ENCODE measurements at places on chromosomes 7 and 10. TPM values are rescaled to one million over a fixed set of nuclear protein-coding genes. Genes with fewer than 3 reads are reported as not detected.

The TAS2R5 gene
- total RNA-seq = 1.7 TPM

The BLNK gene
- 0.43 TPM for total RNA-seq

The PTPRN2 gene
- total RNA-seq = 4.5 TPM

The VIPR2 gene
- total RNA-seq = 0.99 TPM

DNA sequence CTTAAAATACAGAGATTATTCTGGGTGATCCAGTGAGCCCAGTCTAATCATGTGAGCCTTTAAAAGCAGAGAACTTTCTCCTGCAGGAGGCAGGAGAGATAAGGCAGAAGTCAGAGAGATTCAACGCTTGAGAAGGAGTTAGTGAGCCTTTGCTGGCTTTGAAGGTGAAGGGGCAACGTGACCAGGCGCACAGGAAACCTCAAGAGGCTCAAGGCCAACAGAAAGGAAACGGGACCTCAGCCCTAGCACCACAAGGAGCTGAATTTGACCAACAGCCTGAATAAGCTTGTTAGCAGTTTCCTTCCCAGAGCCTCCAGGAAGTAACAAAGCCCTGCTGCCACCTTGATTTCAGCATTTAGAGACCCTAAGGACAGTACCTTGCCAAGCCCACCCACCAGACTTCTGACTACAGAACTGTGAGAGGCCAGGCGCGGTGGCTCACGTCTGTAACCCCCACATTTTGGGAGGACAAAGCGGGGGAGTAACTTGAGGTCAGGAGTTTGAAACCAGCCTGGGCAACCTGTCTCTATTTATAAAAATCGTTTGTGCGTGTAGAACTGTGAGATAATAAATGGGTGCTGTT lies 87.3 kb upstream of the KAT6B start:
- peak; percentile 54 for DNase-seq

DNA sequence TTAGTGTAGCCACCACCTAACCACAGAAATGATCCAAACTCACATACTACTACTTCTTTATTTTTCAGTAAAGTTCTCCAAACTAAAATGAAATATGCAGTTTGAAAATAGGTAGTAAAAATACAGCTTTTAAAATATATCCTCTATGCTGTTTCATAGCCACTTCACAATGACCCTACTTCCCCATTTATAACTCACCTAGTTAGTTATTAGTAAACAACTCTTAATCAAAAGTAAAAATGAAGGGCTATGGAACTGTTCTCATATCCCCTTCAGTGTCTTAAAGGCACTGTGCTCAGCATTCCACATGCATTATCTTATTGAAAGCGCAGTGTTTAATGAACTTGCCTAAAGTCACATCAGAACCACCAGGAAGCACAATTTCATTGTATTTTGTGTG lies 43.5 kb downstream of the KMT2C start:
- DNase-seq = no peak

DNA sequence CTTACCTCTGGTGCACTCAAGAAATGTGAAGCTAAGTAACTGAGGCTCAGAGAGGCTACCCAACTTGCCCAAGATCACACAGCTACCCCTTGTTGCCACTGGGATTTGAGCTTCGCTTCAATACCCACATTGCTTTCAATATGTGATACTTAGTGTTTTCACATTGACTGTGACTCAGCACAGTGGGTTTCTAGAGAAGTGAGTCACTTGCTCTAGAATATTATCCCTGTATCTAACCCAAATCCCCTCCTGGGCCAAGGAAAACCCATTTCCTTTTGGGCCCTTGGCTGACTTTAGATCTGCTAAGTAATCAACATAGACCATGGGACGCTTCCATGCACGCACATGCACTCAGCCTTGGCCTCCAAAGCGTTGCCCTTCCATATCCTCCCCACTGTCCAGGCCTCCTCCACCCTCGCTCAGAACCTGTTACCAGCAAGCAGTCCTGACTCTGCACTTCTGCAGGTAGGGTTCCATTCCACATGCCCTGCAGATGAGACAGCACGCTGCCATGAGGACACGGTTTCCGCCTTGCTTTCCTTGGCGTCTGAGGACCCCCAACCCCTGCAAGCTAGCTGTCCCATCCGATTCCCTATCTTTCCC lies 87.7 kb upstream of the CHST15 start:
- DNase-seq = no peak

DNA sequence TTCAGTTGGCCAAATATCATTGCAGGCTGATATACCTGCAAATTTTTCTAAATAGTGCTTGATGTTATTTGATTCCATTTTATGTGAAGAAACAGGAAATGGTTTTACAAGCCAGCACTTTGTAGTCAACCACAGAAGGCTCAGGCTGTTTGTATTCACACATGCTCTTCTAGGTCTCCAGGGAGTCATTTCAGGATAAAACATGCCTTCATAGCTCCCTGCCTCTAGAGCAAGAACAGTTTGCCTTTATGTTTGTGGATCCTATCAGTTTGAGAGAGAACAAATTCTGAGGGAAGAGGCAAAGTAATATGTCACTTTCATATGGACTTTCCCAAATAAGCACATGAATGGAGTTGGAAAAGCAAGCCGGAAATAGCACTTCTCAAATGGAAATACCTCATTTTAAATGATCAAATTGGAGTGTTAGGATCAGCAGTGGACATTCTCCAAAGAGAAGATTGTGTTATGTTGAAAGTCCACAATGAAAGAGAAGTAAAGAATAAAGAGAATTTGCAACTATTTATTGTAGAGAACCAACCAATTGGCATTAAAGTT lies 277.6 kb downstream of the KCND2 start:
- no peak for DNase-seq

GRCh38 chr7:26441002-26441521 lies 149.4 kb downstream of the SNX10 start:
- no peak for DNase-seq

DNA sequence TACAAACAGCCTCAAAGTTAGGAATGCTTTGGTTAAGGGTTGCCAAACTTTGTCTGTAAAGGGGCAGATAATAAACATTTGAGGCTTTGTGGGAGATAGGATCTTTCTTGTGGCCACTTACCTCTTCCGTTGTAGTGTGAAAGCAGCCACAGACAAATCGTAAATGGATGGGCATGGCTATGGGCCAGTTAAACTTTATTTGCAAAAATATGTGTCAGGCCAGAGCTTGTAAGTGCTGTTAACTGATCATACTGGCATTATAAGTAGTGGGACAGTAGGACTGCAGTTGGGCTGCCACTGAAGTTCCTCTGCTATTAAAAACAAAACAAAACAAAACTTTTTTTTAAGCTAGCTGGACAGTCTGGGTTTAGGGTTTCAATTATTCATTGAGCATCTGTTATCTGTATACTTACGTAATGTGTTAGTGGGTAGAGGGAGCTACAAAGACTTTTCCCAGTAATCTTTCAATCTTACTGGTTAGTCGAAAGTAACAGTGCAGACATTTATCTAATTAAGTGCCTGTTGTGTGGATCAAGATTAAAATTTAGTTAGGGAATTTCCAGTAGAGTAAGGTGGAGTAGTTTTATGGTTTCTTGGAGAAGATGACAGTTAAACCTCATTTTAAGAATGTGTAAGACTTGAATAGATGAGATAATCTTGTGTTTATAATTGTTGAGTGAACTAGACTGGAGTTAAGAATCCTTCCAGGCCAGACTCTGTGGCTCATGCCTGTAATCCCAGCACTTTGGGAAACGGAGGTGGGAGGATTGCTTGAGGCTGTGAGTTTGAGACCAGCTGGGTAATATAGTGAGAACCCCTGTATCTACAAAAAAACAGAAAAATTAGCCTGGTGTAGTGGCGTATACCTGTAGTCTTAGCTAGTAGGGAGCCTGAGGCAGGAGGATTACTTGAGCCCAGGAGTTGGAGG lies 100.1 kb downstream of the BTRC start:
- DNase-seq = no peak

GRCh38 chr7:149766135-149766675 lies 7.2 kb downstream of the ZNF467 start:
- no peak for DNase-seq

DNA sequence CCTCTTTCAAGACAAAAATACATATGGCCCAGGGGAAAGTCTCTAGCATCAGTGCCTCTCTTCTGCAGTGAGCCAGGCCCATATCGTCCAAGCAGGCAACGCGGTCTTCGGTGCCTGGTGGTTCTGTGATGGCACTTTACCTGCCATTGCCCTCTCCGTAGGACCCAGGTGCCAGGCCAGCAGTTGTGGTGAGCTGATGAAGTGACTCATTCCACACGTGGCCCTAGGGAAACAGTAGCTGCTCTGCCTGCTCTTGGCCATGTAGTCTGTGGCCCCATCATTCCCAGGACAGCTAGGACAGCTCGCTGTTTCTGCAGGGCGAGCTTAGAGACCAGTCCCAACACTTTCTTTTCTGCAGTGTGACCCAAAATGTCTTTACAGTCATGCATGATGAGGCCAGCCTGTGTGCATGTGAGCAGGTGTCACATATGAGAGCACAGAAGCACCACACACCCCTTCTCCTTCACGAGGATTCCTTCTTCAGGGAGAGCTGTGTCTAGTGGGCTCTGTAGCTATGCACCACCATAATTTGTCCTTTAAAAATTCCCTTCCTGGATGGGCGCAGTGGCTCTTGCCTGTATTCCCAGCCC lies 39.0 kb downstream of the SVIL start:
- DNase-seq = no peak

GRCh38 chr10:35640951-35641675 lies 983 bp downstream of the FZD8 start:
- peak; percentile 66 for DNase-seq

DNA sequence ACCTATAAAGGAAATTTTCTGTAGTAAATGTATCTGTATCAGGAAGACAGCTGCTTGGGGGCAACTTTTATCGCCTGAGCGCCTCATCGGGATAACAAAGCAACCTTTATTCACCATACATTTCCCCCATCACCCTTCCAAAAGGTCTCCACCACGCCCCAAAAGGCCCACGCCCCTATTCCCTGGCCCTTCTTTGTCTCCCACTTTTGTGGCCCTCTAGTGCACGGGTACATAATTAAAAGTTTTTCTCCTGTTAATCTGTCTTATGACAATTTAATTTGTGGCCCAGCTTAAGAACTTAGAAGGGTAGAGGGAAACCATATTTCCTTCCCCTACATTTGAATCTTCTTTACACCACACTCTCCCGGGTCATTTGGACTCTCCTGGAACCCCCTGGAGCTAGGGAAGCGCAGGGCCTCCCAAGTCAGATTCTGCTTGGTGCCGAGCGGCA lies 625 bp downstream of the RP9 start:
- peak; percentile 37 for DNase-seq

DNA sequence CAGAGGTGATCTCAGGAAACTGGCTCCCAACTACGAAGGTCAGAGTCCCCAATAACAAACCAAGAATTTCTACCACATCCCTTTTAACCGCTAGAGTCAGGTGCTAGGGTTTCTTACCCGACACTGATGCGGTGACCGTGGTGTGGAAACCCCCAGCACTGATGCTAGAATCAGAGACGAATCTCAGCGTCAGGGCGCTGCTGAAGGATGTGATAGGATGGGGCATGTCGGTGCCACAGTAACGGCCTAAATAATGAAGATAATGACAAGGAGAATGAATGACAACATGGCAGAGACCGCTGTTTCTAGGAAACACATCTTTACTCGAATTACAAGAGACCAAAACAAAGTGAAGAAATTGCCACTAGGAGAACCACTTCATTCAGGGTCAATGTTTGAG lies 131.1 kb upstream of the RSU1 start:
- DNase-seq = no peak

DNA sequence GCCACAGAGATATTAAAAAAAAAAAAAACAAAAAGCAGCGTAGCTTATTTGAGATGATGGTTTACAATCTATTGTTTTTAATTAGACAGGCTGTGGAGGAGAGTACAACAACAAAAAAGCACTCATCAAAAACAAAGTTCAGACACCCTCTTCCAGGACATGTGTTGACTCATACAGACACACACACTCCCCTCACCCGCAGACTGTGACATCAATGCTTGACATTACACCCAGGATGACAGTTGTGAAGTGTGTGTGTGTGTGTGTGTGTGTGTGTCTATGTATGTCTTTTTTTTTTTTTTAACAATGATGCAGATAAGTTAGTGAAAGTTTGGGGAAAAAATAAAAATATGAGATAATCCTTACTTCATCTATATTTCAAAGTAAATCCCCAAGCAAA lies 303.6 kb downstream of the GPAM start:
- DNase-seq = no peak

DNA sequence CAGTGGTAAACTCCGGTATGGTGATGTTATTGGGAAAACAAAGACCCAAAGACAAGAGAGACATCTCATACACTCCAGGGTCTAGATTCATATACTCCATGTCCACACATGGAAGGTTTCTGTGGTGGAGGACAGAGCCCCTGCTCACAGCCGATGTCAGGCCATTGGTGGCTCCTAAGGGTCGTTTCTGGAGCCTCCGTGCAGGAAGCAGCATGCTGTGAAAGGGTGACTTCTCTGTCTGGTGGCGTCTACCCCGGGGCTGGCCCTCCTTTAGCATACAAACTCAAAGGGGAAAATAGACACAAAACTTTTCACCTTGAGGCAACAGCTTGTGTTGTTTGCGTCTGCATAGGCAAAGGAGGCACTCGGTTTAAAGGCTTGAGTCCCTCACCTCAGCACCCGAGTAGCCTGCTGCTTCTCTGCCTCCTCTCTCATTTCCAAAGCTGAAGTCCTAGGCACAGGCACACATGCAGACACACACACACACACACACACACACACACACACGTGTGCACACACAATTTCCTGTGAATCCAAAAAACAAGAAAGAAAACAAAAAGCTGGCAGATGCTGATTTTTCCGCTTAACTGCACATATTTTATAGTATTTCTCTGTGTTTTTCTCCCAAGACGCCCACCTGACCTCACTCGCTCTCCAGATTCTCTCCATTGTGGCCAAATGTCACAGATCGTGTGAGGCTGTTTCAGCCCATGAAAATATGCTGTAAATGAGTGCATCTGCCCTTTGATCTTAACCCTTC lies 601.4 kb upstream of the MGMT start:
- no peak for DNase-seq

DNA sequence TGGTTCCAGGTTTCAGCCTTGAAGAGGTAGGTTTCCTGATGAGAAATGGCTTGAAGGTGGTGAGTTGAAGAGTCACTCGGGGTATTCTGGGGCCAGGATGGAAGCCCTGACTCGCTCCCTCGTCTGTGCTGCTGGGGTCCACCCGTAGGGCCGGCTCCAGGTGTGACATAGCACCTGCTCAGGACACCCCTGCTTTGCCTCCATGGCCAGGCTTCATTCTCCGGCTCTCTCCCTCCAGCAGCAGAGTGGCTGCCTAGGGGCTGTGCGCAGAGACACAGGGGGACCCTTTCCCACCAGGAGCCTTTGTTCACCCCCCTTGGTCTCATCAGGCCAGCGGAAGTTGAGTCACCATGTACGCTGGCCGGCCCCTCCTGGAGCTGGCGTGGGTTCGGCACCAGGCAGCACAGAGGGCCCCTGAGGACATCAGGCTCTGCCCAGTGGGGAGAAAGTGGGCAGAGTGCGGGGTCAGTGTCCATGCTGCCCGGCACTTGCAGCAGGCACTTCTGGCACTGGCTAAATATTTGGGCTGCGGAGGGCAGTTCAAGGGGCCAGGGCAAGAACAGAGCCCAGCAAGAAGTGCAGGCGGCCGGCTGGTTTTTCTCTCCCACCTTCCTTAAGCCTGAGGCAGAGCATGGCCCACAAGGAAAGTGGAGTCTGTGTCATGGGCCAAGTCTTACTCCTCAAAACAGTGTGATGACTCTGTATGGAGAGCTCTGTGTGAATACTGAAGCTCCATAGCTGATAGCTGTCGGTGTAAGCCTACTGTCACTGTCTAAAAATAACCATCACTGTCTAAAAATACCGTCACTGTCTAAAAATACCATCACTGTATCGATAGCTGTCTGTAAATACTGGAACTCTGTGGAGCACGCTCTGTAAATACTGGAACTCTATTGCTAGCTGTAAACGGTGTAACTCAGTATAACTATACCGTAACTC lies 3.7 kb upstream of the PRKAR1B start:
- peak; percentile 24 for DNase-seq

Data from activated naive CD8-positive, alpha-beta T cell treated with anti-CD3 and anti-CD28 coated beads, Interleukin-2, amount 10 ng/mL, durations not matched to agents 7 days and 5 days (primary cell).